ENCODE measurements at places on chromosomes 2 and 18. TPM values are rescaled to one million over a fixed set of nuclear protein-coding genes. Genes with fewer than 3 reads are reported as not detected.

ALPG gene
- not detected for total RNA-seq

ITGAV gene
- total RNA-seq, result 160 TPM

DNA sequence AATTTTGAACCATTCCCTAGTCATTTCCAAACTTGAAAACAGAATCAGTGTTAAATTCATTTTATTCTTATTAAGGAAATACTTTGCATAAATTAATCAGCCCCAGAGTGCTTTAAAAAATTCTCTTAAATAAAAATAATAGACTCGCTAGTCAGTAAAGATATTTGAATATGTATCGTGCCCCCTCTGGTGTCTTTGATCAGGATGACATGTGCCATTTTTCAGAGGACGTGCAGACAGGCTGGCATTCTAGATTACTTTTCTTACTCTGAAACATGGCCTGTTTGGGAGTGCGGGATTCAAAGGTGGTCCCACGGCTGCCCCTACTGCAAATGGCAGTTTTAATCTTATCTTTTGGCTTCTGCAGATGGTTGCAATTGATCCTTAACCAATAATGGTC, 5.5 kb upstream of the MROH2A start:
- no peak for DNase-seq

DNA sequence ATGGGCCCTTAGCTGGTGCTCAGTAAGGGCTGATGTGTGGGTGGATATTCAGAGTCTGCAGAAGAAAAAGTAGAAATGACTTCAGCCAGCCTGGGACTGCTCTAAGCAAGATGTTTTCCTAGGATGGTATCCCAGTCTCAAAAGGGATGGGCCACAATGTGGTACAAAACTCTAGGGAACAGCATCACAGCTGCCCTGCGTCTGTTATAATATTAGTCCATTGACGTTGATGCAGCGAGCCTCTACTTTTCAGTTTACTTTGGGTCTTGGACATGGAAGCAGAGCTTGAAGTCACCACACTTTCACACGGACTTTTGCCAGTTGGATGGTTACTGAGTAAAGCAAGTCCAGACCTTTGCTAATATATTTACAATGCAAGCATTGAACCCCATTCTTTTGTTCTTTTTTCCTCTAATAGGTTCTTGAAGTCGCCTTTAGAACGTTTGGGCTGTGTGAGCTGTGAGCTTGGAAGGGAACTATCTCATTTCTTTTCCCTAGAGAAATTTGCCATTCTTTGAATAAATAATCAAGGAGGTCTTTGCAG, 105.7 kb downstream of the RDH14 start:
- DNase-seq, result peak; percentile 21

- no peak for DNase-seq
Measured at GRCh38 chr2:65390134-65390533, 42.3 kb downstream of the SPRED2 start.

GRCh38 chr18:45227001-45227742, 388.1 kb upstream of the SLC14A2 start:
- DNase-seq, result no peak

DNA sequence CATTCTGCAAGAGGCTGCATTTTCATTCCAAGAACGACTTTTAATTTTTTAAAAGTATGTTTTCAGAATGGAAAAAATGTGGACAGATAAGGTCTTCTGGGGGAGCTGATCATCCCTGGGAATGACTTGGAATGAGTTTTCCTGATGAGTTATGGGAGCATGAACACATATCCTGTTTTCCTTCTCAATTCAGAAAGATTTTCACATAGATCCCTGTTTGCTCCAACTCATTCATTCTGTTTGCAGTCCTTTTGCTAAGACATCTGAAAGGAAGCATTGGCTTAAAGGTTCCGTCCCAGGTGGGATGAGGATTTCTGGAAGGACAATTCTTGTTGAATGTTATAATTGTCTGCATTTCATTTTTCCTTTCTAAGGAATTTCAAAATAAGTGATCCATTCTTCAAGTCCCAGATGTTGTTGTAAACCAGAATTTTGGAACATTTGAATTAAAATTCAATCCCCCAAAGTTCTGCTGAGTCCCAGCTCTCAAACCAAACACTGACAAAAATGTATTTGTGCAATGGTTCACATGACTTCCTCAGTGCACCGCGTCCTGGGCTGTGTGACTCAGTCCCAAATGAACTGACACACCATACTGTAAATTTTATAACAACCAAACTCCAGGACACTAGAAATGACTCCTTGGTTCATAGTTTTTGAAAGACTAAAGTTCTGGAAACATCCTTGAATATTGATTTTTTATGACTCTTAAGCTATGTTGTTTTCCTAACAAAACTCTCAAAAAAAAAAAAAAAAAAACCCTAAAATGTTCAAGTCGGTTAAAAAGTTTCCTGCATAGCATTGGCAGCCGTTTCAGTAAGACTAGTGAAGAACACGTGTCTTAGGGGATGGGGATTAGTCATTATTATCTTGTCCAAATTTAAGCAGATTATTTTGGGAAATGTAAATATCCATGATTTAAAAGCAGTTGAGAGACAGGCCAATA, 281.8 kb upstream of the TCF4 start:
- no peak for DNase-seq

DNA sequence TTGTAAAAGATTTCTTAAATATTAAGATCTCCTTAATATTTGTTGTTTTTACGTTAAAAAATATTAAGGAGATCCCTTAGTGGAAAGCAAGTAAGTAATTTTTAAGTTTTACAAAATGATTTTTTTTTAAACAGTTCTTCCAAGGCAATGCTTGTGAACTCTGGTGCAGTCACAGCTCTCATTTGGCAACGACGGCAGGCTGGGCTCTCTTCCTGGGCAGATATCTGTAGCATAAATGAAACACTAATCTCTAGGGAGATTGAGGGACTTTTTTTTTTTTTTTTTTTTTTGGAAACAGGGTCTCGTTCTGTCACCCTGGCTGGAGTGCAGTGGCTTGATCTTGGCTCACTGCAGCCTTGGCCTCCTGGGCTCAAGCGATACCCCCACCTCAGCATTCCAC, 38.5 kb downstream of the GORASP2 start:
- no peak for DNase-seq
